ENCODE measurements at places on chromosomes 12 and 14.
A peak's percentile ranks its signal among the peaks of the same experiment; 100 is the strongest.

- peak; percentile 89 for DNase-seq
Measured at GRCh38 chr14:50038398-50039119, 77.8 kb downstream of the VCPKMT start.

DNA sequence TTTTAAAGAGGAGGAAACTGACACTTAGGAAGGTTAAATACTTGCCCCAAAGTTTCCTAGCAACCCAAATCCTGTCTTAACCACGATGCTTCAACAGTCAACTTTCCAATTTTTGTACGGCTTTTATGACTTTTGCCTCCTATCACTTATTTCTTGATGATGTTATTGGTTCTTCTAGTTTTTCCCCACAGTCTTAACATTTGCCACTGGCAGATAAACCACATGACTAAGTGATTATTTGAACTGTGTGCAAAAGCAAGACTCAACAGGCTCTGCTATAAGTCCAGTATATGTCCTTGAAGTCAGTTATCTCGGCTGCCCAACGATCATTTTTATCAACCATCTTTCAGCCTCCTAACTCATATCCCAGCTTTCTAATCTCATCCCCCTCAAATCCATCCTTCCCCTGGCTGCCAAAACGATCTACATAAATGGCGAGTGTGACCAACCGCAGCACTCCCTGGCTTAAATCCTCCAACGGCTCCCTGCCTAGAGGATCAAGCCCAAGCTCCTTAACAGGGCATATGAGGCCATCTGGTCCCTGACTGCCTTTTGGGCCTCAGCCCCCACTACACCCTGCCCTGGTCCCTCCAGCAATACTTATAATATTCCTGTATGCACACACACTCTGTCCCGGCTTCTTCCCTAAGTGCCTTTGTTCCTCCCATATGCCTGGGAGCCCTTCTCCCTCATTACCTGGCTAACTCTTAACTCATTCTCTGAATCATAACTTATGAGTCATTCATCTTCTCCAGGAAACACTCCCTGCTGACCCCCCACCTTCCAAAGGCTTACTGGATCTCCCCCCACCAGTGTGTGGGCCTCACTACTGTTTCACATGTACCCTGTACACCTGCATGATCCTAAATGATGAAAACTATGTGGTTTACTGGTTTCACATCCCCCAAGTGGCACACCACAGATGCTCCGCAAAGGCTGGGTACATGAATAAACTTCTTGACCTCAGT lies 8.8 kb downstream of the VPS37B start:
- DNase-seq, result peak; percentile 73

DNA sequence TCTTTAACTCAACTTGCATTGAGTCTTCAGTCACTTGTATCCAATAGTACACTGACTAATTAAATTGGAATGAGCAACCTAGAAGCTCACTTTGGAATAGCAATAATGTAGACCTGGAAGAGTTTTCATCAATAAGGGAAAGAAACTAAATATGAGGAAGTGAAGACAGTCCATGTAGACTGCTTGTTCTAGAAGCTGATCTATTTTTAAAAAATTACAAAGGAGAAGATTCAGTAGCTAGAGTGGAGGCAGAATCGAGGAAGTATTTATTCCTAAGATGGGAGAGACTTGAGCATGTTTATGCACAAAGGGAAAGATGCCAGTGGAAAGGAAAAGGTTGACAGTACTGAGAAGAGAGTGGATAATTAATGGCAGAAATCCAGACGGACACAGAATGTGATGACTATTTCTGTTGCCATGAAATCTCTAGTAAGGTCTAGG lies 156.3 kb upstream of the PDE3A start:
- no peak for DNase-seq

DNA sequence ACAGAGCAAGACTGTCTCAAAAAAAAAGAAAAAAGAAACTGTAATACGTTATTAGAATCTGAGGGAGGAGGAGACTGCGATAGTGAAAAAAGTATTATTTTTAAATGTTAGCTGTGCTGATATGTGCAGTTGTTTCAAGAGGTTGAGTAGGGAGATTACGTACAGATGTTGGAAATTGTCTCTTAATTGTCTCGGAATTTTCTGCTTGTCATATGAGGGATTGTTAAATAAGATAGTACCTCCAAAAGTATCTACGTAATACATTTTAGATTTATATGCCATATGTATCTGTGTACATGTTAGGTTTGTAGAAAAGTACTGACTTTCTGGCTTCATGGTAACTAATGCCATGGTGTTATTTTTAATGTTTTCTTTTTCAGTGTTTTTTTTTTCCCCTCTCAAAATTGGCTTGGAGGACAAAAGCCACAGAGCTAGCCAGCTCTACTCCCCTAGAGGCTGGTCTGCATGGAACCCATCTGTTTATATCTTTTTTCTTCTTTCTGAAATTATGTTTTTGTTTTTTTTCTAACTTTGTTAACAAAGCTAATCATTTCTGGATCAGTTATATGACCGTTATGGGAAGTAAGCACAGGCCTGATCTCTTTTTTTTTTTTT lies 3.4 kb downstream of the RIMKLB start:
- DNase-seq, result no peak

DNA sequence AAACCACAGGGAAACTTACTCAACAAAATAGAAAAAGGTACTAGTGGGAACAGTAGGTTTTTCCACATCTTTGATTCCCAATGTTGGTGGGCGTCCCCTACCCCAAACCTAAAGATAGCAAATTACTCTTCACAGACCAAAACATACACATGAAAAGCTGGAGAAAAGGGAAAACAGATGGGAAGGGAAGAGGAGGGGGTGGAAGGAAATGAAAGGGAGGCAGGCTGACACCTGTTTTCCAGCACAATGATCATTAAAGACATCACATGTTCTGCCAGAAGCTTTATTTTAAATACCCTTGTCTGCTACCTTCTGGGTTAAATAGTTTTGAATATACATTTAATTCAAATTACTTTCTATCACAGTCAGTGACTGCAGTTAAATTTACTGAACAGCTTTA lies 1617.9 kb upstream of the SEL1L start:
- DNase-seq, result no peak

DNA sequence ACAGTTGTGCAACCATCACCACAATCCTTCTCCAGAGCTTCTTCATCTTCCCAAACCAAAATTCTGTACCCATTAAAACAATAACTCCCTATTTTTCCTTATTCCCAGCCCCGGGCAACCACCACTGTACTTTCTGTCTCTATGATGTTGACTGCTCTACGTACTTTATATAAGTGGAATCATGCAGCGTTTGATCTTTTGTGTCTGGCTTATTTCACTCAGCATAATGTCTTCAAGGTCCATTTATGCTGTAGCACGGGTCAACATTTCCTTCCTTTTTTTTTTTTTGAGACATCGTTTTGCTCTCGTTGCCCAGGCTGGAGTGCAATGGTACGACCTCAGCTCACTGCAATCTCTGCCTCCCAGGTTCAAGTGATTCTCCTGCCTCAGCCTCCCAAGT lies 162.7 kb upstream of the GSC start:
- DNase-seq, result no peak

GRCh38 chr12:68746572-68747180 lies 700 bp downstream of the SLC35E3 start:
- peak; percentile 15 for DNase-seq

DNA sequence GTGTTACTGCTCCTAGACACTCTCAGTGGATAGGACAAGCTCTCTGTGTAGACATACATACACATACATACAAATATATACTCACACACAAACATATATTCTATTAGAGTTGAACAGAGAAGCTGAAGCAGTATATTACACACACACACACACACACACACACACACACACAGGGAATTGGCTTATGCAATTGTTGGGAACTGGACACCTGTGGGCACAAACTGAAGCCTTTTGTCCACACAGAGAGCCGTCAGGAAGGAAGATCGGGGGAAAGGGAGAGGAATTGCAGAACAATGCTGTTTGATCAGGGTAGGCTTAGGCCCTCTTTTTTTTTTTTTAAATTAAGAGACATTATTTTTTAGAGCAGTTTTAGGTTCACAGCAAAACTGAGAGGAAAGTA lies 180.7 kb upstream of the DDHD1 start:
- DNase-seq, result no peak

DNA sequence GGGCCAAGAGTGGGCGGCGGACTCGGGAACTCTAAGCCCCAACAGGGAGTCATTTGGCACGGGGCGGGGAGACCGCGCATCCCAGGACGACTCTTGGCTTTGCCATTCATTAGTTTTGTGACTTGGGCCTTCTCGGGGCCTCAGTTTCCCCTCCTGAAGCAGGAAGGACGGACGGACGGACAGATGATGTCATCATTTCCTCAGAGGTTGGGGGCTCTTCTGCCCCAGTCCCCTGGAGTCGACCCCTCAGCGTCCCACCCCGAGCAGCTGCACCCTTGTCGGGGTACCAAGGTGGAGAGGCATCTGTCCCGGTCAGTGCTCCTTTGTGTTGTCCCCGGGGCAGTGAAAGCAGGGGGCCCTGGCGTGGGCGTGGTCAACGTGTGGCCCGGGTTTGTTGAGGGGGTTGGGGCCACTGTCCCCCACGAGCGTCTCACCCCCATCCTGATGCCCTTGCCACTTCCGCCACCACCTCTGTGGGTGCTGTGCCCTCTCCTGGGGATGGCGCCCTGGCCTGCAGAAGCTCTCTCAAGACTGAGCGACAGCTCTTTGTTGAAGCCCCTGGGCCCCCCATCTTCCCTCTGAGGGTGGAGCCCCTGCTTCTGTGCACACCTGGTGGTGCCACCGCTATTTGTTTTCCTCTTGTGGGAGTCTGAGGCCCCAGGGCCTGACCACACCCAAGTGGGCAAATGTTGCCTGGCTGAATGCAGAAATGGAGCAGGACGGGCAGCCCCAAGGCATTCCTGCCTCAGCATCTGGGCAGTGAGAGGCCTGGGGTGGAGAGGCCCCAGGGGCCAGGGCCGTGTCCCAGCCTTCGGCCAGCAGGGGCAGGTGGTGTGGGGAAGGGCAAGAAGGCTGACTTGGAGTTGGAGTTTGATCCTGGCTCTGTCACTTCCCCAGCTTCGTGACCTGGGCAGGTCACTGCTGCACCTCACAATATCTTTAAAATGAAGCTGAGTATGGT lies 896 bp downstream of the HHIPL1 start:
- DNase-seq, result no peak

GRCh38 chr12:71970031-71970430 lies 31.4 kb downstream of the TPH2 start:
- DNase-seq, result no peak

GRCh38 chr12:67523538-67523937 lies 125.0 kb upstream of the DYRK2 start:
- no peak for DNase-seq

DNA sequence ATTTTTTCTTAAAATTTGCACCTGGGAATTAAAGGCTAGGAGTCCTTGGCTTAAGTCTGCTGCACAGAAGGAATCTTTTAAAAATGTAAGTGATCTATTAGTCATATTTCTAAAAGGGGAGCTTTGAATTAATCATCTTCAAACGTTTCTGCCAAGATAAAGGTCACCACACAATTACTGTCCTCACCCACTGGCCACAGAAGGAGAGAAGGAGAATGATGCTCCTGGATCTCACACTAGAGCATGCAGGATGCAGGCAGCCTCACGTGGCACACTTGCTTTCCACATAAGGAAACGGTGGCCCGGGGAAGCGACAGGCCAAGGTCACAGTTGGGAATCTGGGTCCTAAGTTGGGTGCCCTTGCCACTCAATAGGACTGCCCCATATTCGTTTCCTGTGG lies 16.9 kb downstream of the PLEKHG7 start:
- no peak for DNase-seq

DNA sequence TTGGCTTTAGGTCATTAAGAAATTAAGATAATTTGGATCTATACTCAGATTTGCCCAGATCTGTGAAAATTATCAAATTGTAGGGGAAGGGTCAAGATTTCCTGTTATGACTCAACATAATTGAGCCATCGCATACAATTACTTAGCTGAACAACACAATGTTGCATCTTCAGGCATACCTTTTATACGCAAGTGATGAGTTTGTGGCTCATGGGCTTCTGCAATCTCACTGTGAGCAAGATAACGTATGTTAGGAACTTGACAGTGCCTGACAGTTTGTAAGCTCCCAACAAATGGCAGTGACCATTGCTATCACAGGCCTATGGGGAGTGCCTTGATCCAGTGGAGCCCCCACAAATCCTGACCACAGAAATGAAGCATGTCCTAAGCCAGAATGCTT lies 199.7 kb downstream of the BCAT1 start:
- DNase-seq, result no peak

- DNase-seq, result no peak
Measured at GRCh38 chr12:31586728-31587127, 4.2 kb downstream of the DENND5B start.

GRCh38 chr12:26646571-26646970 lies 186.4 kb downstream of the ITPR2 start:
- no peak for DNase-seq

DNA sequence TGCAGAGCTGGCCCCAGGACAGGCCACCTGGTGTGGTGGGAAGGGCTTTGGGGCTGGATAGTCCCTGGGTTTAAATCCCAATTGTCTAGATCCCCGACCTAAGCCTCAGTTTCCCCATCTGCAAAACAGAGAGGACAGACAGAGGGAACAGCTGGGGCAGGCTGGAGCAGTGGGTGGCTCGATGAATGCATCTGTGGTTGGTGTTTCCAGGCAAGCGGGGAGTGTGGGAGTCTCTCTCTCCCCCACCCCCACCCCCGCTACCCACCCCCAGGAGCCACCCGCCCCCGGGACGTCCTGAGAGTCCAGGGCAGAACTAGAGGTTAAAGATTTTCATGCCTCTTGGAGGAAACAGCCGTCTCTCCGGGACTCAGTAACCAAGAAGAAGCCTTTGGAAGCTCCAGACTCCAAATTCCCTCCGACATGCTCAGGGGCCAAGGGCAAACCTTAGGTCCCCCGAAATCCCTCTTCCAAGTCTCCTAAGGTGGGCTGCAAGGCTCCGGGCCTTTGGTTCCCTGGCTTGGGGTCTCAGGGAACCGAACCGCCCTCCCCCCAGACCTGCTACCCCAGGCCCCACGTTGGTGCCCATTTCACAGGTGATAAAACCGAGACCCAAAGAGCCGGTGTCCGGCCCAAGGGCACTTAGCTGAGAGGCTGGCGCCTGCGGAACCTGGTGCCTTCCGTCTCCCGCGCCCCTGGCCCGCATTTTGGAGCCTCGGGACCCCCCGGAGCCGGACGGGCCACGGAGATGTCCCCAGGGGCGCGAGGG lies 474 bp downstream of the TRPV4 start:
- DNase-seq, result no peak

DNA sequence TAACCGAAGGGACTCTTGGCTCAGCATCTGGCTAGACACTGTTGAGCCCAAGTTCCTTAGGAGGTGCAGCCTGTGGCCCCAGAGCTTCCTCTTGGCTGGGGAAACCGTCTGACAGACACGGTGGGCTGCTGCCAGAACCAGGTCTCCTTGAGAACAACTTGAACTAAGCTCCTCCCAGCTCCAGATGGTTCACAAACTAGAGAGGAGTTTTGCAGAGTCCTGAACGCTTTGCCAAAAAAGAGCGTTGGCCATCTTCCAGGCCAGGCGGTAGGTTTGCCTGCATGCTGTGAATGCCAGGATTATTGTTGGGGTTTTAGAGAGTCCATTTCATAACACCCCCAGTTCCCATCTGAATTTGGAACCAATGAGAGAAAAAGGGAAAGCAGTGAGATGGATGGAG lies 399.8 kb downstream of the RGS6 start:
- DNase-seq, result no peak

- DNase-seq, result no peak
Measured at GRCh38 chr12:48938805-48939204, 13.5 kb upstream of the FKBP11 start.

Measured in hematopoietic multipotent progenitor cell treated with erythropoietin and hydrocortisone succinate and interleukin-3 and kit ligand, for 15 days (in vitro differentiated cells).